ENCODE measurements at places on chromosomes 6 and 20.

GRCh38 chr20:47315339-47316056 lies 41.0 kb downstream of the ZMYND8 start:
- DNase-seq: no peak

- DNase-seq: no peak
Measured at GRCh38 chr6:137724018-137724403, 143.0 kb upstream of the TNFAIP3 start.

GRCh38 chr6:8944548-8944947 lies 509.2 kb upstream of the SLC35B3 start:
- no peak for DNase-seq

- DNase-seq: peak; percentile 2
Measured at GRCh38 chr20:46255440-46256104, 52.7 kb downstream of the CDH22 start.

DNA sequence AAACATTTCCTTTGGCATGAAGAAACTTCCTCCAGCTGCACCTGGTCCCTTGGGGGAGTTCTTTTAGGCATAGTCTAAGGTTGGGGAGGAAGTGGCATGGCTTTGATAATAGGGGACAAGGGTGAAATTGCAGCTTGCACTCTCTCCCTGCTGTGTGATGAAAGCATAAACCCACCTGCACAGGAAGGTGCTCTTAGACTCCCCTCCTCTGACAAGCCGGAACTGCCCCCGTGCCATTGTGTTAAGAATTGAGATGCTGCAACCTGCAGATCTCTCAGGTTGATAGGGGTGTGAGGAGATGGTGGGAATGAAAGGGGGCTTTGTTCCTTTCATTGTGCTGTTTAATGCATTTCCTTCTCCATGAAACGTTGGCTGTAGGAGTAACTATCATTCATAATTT lies 247.7 kb upstream of the RNF24 start:
- DNase-seq: no peak

GRCh38 chr6:151553416-151554165 lies 59.8 kb downstream of the CCDC170 start:
- no peak for DNase-seq

All from GM12865 (cell line).